Kidney glomerular epithelial cell (primary cell): ENCODE measurements at places on chromosomes 1 and 21.

GRCh38 chr1:167071286-167071685, 18.9 kb downstream of the GPA33 start:
- no peak for DNase-seq

DNA sequence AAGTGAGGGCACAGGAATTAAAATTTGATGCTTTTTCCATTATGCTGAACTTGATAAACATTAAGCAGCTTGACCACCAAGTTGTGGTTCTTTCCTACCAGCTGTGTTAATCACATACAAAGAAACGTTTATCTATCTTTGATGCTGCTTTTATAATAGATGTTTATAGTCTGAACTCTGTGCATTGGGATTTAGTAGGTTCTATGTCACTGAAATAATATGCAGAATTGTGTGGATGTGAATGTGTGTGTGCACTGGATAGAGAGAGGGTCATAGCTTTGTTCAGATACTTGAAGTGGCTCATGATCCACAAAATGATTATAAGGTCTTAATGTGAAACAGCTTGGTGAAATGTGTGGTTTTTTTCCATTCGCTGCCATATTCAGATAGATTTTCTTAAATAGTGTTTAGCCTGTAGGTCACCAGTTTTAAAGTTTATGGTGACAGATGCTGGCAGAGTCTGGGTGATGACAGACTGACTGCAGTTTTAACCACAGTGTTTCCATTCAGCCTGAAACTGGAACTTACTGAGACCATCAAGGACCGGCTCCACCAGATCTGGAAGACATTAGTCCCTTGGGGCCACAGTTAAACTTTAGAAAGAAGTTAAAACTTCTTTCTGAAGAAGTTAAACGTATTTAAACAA, 10.2 kb downstream of the DDI2 start:
- no peak for DNase-seq

DNA sequence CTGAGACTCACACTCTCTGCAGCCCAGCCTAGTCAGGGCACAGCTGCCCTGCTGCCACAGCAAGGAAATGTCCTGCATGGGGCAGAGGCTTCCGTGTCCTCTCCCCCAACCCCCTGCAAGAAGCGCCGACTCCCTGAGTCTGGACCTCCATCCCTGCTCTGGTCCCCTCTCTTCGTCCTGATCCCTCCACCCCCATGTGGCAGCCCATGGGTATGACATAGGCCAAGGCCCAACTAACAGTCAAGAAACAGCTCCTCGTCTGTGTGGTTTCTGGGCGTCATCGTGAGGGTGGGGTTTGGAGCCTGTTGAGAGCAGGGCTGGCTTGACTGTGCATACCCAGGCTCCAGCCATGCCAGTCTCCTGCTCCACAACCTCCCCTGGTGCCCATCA, 19.5 kb downstream of the FAAH start:
- no peak for DNase-seq

DNA sequence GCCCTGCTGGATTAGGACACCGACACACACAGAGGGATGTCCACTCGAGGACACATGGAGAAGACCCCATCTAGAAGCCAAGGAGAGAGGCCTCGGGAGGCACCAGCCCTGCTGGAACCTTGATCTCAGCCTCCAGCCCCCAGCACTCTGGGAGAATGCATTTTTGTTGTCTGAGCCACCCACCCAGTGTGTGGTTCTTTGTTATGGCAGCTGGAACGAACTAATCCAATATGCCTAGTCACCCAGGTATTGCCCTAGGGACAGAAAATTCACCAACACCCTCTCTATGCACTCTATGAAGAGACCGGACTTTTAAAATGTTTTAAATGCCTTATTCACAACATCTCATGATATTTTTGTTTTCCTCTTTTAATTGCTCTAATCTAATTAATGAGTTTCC, 117.4 kb downstream of the CRYAA start:
- no peak for DNase-seq

DNA sequence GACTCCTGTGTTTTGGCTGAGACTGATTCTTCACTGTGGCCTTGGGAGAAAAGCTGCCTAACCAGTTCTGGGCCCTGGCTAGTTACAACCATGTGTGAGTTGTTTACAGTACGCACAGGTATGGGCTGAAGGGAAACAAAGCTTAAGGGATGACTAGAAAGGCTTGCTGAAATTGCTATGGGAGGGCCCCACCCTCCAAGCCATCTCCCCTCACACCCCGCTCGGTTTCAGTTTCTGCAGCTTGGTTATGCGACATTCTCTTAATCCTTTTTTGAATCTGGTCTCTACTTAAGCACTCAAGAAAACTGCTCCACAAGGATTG, 43.1 kb downstream of the PBX1 start:
- DNase-seq = no peak

GRCh38 chr1:39085174-39085573, 59.0 kb downstream of the NDUFS5 start:
- no peak for DNase-seq

- no peak for DNase-seq
Measured at GRCh38 chr1:204405988-204406387, 5.6 kb downstream of the PPP1R15B start.

- DNase-seq = no peak
Measured at GRCh38 chr1:184806296-184806721, 51.7 kb upstream of the EDEM3 start.

DNA sequence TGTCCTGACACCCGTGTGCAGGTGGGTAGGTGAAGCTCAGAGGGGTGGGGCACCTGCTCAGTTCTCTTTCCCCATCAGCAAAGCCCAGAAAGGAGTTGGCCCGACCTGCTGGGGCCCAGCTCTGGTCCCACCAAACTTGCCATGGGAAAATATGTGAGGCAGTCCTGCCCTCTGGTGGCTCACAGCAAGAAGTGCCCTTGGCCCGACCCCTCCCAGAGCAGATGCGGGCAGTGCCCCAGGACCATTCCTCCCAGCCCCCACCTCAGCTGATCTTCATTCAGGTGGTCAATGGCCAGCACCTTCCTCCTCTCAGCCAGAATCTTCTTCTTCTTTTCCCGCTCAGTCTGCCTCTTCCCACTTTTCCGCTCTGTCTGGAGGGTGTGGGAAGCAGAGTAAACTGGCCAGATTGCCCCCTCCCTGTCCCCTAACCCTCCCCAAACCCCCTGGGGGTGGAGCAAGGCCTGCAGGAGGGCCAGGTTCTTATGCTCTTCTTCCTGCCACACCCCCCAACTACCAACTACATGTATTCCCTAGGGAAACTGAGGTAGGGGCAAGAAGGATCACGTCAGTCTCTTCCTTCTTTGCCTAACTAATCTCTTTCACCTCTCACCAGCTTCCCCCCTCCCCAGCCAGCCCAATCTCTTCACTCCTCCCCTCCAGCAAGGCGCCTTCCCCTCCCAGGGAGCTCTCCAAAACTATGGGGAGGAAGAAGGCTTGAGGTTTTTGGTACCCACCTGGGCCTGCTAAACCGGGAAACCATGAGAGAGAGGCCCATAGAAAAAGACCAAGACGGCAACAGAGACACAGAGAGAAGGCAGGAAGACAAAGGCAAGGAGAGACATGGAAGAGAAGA, 15.6 kb downstream of the TNNT2 start:
- DNase-seq = peak; percentile 31

DNA sequence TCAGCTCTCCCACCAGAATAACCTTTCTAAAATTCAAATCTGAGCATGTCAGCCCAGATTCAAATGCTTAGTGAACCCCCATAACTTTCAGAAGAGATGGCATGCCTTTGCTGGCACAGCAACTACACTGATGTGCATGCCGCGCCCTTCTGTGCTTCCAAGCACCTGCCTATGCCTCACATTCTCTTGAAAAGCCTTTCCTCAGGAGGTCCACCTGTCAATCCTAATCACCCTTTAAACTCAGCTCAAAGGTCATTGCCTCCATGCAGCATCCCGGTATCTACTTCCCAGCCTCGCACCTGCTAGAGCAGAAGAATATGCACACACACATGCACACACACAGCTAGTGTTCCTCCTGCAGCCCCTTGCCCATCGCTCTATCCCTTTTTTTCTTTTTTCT, 5.2 kb upstream of the S100A2 start:
- DNase-seq = no peak

GRCh38 chr1:51734896-51735745, 118.2 kb downstream of the OSBPL9 start:
- no peak for DNase-seq

- DNase-seq = peak; percentile 95
Measured at GRCh38 chr1:46520063-46520911, 30.7 kb downstream of the DMBX1 start.

GRCh38 chr21:37766129-37766528, 150.1 kb downstream of the KCNJ6 start:
- no peak for DNase-seq

- DNase-seq = no peak
Measured at GRCh38 chr1:160411271-160412027, 11.1 kb downstream of the VANGL2 start.

DNA sequence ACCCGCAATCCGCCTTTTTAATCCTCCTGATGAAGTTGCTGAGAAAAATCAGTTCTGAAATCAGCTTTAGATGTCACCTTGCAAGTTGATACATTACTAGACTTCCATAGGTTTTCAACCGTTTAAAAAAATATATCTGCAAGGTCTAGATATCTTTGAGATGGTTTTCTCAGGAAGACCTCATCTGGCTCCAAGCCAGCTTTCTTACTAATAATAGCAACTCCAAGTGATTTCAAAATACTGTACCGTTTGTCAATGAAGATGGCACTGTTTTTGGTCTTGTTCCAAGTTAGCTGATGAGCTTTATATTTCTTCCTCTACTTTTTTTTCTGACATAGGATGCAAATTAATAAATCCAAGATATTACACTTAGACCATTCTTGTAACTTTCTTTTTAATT, 40.3 kb downstream of the LRRC8C start:
- DNase-seq = no peak

DNA sequence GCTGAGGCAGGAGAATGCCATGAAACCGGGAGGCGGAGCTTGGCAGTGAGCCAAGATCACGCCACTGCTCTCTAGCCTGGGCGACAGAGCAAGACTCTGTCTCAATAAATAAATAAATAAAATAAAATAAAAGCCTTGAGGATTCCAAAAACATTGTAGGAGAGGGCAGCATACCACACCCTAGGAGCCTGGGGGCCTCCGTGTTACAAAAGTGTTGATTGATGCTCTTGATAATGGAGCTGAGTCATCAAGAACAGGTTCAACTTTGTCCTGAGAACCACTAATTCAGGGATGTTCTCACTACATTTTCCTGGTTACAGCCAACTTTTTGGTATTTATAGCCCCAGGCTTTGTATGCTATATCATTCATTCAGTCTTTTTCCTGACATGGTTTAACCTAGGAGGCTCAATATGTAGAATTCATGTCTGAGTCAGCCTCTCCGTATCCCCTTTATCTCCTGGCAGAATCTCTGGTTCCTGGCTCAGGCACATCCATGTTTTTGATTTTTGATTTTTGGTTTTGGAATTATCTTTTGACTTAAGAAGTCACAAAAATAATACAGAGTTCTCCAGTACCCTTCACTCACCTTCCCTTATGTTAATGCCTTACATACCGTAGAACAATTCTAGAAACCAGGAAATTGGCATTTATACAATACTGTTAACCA, 69.4 kb downstream of the LRRC8D start:
- no peak for DNase-seq

GRCh38 chr1:84086189-84086588, 57.9 kb upstream of the PRKACB start:
- no peak for DNase-seq

DNA sequence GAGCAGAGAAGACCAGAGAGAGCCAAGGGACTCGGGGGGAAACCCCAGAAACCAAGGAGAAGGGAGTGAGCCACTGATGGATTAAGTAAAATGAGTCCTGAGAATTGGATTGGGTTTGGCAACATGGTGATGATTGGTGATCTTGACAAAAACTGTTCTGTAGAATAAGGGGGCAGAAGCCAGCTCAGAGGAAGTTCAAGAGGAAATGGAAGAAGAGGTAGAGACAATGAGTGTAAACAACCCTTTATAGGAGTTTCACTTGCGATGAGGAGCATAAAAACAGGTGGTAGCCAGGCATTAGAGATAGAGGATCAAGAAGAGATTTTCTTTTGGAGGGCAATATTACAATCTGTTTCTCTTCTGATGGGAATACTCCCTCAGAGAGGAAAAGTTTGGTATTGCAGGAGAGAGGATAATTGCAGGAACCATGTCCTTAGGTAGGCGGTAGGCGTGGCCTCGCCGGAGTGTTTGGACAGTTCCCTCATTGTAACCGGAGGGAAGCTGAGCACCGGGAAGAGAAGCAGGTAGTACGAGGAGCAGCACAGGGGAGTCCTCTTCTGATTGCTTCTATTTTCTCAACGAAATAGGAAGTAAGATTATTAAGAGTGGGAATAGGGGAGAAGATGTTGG, 68.4 kb upstream of the TENT5C start:
- DNase-seq = no peak

- no peak for DNase-seq
Measured at GRCh38 chr1:930633-931138, 7.0 kb downstream of the SAMD11 start.

DNA sequence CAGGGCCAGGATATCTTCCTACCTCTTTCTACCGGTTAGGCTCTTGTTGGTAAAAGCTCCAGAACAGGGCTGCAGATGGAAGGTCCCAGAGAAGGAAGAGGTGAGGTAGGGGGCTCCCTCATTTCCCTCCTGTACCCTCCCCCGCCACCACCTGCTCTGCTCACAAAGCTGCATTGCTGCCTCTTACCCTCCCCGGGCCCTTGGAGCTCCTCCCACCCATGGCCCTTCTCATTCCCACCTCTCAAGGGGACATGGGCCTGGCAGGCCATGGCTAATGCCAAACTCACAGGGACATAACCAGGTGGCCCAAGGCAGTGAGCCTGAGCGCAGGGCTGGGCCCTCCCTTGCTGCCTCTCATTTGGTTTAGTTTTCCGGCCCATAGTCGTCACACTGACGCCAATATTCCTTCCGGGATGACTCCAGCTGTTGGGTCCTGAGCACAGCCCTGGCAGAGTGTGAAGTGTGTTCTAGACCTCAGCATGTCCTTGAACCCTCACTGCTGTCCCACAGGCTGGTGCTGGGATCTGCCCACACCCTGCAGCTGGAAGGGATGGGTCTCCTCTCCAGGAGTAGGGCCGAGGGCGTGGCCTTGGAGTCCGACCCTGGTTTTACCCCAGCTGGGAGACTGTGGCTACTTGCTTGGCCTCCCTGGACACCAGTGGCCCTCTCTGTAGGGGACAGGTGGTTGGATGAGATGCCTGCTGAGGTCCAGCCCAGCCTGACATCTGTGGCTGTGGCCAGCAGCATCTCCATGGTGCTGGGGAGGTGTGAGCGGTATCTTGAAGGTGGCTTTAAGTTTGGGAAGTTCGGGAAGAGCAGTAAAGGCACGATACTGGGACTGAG, 104.6 kb downstream of the ARHGEF10L start:
- DNase-seq = no peak

DNA sequence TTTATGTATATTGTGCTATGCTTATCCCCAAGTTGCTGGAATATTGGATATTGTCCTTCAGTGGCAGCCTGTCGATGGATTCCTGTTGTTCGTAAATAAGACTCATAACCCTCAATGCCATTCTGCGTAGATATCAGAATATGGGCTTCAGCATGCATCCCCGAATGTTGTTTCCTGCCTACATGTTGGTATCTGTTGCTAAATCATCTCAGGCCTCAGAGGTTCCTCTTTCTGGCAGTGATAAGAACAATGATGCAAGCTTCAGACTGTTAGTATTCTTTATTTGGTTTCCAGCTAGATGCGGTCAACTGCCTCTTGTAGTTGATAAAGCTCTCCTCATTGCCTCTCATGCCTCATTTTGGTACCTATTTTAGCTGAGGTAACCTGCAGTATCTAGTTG, 2082.6 kb downstream of the MRPL39 start:
- no peak for DNase-seq

- no peak for DNase-seq
Measured at GRCh38 chr1:159056069-159056698, 20.4 kb downstream of the AIM2 start.

GRCh38 chr21:35096959-35097358, 47.9 kb upstream of the RUNX1 start:
- no peak for DNase-seq
